ENCODE measurements at places on chromosomes 11 and 22.

DNA sequence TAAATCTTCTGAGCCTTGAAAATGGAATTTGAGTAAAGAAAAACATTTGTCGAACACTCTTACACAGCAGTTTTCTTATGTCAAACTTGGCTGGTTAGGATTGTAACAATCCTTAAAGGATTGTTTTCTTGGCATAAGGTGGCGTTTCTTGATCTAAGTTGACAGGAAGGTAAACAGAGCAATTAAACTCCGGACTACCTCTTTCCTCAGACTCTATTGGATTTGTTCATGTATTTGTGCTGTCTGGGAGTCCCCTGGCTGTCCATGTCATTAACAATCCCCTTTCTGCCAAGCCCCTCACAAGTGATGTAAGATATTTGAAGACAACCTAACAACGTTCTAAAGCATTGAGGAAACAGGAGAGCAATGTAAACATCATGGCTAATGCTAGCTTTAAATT, 222.5 kb upstream of the SNX19 start:
- no peak for DNase-seq

GRCh38 chr11:129268371-129268770, 76.2 kb upstream of the ARHGAP32 start:
- no peak for DNase-seq

GRCh38 chr22:48402591-48403031, 1425.1 kb downstream of the BRD1 start:
- no peak for DNase-seq

DNA sequence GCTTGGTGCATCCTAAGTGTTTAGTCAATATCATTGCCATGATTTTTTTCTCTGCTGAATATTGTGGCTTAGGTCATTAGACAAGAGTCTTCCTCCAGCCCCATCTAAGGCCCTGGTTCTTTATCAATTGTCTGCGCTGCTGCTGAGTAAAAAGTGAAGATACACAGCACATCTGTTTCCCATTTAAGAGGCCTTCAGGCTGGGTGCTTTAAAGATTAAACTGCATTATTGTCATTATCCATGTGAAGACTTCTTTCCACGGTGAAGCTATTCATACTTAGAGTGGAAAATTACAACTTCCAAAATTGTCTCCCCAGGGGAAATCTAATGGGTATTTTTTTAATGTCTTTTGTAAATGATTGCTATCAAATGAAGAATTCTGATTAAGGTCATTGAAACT, 719.8 kb upstream of the LRRC4C start:
- DNase-seq, result no peak

DNA sequence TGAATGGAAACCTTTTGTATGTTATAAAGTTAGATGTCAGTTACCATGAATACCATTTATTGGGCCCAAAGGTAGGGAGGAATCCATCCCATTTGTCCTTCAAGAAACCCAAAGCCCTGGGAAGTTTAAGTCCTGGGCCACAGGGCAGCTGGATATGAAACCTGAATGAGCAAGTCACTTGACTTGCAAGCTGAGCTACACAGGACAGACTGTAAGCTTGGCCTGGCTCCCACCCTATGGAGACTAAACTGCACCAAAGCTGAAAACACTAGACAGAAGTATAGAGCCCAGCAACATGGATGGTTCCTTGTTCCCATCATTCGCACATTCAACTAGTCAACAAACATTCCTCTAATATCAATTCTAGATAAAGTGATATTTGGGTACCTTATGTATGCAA, 71.3 kb downstream of the KCNC1 start:
- no peak for DNase-seq

- DNase-seq, result no peak
These were observed at the start of gene DKK3 for GRCh38 chr11:12007769-12008737. DKK3 (minus strand) TSS chr11:12008626; CDS start chr11:12008582, 44 bp downstream.

- DNase-seq, result no peak
These were observed 9.0 kb upstream of the RAG1 start for GRCh38 chr11:36558571-36559413.

DNA sequence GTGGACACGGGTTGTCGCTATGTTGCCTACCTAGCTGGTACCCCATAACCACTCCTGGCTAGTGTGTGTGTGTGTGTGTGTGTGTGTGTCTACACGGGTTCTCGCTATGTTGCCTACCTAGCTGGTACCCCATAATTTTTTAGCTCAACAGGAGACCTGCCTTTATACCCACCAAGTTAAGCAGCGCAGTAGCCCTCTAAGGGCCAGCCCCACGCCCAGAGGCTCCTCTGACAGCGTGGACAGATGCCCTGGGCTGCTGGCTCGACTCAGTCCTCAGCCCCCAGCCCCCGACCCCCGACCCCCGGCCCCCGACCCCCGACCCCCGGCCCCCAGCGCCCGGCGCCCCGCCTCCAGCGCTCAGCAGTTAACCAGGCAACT, 351 bp upstream of the AKIP1 start:
- DNase-seq, result no peak

DNA sequence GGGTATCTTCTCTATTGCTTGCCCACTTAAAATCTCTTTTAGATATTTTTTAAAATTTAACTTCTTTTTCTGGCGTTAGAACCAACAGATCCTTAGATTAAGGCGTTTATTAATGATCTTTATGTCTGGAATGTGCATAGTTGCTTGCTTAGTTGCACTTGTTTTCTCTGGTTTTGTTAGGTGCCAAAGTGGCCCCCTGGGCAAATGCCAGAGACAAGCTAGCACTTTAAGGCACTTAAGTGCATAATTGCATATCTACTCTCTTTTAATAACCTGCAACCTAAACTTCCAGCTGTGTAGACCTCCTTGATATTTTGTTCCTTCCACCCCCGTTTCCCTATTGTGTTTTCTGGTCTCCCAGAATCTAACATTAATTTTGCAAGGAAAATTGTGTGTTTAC, 3.3 kb downstream of the RBM4 start:
- DNase-seq, result no peak

DNA sequence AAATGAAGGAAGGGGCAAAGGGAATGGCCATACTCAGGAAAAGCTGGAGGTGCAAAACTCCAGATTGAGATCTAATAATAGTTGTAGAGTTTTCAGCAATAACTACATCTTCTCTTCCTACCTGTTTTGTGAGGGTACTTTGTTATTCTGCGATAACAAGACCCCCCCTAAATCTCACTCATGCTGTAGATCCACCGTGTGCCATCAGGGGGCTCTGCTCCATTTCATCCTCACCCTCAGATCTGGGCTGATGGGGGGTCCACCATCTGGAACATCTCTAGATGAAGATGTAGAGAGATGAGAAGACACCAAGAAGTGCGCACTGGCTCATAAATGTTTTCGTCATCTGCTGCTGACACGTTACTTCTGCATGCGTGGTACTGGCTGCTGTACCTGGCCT, 135.9 kb upstream of the KIRREL3 start:
- no peak for DNase-seq

- DNase-seq, result no peak
These were observed 2.5 kb downstream of the SELENOM start for GRCh38 chr22:31104869-31105268.

- no peak for DNase-seq
These were observed 3.9 kb upstream of the MUC15 start for GRCh38 chr11:26575946-26576345.

All from kidney tubule cell (primary cell).